ENCODE measurements at places on chromosomes 2 and 18.

DNA sequence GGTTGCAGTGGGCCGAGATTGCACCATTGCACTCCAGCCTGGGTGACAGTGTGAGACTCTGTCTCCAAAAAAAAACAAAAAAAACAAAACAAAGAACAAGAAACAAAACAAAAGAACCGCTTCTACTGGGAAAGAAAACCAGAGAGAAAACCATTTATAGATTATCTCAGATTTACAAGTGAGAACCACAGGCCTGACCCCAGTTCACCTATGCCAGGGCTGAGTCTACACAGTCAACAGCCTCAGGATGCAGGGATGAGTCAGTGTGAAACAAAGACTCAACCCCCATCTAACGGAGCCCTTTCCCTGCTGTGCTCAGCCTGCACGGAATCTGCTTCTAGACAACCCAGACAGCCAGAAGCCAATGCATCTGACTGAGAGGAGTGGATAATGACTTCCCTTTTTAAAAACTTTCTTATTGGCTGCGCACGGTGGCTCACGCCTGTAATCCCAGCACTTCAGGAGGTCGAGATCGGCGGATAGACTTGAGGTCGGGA is 25.5 kb upstream of the YWHAQ start:
- DNase-seq: peak; percentile 42

DNA sequence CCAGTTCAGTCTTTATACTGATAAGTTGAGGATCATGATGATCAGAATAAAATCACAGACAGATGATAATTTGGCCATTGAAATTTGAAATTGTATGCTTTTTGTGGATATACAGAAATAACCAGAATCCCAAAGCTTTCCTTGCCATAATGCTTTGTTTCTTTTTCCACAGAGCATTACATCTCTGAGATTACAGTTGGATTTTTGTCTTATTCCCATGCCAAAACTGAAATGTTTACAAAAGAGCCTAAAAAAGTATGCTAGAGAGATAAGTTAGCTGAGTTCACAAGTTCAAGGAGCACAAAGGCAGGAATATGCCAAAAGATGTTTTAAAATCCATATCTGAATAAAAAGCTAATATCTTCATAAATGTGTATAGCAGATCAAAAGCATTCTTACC is 321.3 kb downstream of the PID1 start:
- no peak for DNase-seq

DNA sequence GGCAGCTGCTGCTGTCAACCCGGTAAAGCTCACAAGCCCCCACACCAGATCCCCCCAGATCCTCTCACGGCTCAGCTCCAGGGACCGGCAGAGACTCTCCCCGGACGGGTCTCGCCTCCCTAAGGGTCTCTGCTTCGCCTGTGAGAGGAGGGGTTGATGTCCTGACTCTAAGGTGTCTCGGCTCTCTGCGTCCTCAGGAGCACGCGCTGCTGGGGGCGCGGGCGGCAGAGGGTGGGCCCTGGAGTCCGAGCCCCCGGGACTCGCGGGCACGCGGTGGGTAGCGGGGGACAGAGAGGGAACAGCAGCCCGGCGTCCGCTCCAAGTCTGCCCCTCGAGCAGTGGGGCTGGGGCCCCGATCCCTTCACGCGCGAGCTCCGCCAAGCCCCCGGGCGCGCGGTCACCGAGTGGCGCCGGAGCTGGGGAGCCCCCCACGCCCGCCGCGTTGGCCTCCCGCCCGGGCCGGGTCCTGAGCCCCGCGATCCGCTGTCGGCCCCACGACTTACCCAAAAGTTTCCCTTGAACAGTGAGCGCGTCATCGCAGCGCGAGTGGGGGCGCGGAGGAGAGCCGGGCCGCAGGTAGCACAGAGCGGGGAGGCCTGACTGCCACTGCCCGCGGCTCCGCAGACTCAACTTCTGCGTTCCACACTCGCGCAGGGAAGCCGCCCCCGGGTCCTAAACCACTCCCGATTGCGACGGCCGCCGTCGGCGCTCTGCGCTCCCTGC is at the start of gene PSTPIP2:
PSTPIP2 (minus strand) TSS at position 608 of the 723 bp plus-strand sequence; CDS start at position 536, 72 bp downstream.
- DNase-seq: peak; percentile 67

GRCh38 chr2:160415991-160416390 is 77.6 kb downstream of the RBMS1 start:
- no peak for DNase-seq

DNA sequence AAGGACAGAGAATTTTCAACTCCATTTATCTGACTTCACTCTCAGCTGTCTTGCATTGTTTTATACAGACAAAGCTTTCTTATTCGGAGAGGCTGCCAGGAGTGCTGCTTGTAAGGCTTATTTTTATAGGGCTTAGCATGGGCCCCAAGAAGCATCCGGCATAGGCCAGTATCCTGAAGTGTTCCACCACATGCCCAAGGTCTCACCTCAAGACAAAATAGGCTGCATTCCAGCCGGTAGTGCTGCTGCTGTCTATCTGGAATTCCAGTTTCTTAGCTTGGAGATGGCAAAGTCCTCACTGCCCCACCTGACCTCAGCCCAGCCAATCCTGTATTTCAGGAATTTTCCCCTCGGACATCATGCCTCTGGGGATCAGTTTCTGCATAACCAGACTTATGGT is 47.6 kb upstream of the MCFD2 start:
- DNase-seq: no peak

DNA sequence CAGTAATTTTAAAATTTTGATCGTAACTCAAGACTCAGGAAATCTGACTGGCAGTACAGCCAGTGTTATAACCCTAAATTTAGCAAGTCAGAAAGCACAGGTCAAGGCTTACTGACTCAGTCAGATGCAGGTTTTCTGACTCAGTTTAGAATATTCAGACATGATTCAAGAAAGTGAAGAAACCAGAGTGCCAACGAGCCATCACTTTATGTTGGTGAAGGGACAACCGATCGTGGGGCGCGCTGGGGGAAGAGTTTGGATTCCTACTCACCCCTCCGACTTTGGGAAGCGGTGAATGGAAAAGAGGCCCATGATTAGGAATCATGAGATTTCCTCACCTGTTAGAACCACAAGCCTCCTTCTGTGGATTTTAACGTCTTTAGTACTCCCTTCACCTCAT is 998 bp downstream of the RNF149 start:
- no peak for DNase-seq

DNA sequence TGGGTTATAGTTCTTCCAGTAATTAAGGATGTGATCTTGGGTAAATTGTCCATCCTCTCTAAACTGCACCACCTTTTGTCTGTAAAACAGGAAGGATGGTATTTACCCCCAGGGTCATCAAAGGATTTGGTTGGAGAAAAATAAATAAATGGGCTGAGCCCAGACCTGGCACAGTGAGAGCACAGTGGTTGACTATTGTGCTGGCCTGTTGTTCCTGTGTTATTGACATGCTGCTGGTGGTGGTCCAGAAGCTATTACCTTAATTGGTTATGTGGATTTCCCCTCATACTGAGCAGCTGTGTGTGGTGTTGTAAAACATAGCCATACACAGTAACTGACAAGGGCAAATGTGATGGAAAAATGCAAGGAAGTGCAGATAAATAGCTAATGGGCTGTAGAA is 746 bp upstream of the IL37 start:
- DNase-seq: no peak

GRCh38 chr2:128642821-128643220 is 324.2 kb upstream of the HS6ST1 start:
- no peak for DNase-seq

GRCh38 chr2:60565472-60565871 is 12.0 kb upstream of the BCL11A start:
- DNase-seq: no peak

DNA sequence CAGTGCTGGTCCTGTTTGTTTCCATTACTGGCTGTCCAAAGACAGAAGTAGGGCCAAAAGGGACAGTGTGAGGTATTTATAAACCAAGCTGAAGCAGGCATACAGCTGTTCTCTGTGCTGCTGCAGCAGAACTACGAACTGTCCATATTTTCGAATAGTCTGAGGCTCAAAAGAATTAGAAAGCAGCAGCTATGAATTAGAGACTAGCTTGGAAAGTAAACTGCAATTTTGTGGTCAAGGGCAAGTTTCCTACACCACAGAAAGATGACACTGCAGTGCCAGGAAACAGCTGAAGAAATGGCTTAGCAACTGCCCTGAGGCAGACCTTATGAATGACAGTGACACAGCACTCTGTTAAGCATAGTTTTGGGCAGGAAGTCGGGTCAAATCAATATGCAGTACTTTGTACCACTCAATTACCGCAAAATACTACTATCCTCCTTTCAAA is 125.3 kb downstream of the TMEM131 start:
- DNase-seq: peak; percentile 18

DNA sequence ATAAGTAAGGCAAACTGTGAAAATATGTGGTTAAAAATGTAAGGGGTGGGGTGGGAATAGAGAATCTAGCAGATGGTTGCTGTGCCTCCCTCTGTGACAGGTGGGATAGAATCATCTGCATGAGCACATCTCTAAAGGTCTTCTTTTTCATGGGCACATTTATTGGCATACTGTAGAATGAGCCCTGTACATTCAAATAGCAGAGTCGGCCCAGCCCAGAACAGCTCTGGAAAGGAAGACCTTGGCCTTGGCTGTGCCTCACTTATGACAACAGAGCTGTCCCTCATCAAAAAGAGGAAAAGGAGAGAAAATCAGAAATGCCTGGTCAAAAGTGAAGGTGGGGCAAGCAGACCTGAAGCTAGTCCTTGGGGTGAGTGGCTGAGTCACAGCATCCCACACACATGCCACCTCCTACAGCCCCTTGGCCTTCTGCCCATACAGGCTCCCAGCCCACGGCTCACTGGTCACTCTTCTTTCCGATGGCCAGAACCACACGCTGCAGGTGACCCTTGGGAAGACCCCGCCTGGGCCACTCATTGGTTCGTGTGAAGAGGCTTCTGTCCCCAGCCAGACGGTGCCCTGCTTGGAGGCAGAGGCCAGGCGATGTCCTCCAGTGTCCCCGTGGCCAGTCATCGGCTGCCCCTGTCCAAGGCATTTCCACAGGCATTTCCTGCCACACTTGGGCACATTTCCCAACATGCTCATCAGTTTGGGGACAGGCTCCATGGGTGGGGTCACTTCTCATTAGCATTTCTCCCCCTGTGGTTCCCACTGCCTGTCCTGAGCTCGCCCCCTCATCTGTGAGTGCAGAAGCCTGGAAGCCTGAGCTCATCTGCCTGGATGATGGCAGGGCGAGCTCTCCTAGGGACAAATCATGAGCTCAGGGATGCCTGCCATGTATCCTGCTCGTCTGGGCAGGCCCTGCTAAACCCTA is 113.6 kb downstream of the MCFD2 start:
- no peak for DNase-seq

DNA sequence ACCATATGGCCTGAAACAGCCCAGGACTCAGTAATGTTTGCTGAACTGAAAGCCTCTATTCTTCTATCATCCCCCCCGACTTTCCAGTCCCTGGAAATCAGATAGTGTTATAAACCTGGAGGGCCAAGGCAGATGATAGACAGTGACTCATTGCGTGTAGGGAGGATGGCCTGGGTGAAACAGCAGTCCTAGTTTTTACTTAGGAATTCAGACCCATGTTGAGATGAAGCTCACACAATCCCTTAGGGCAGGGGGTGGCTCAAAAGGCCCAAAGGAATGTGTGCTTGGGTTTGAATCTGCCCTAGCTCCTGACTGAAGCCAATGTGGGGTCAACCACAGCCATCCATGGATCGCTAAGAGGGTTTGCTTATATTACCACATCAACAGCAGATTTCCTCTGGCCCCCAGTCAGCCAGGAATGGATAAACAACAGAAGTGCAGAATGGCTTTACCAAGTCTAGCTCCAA is 43.9 kb upstream of the STPG4 start:
- no peak for DNase-seq

- no peak for DNase-seq
Measured at GRCh38 chr18:26003817-26004216, 86.6 kb downstream of the SS18 start.

DNA sequence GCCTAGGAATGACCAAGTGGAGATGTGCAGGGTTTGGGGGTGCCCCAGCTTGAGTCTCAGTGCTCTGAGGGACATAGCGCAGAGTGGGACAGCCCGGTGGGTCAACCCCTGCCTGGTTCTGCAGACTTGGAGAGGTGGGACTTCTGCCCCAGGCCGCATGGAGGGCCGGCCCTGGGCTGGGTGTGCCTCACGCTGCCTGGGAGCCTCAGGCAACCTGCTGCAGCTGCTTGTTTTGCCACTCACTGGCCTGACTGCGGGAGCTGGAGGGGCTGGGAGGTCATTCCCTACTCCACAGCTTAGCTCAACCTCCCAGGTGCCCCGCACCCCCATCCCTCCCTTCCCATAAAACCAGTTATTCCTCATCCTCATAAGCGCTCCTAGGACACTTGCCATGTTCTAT is 33.1 kb downstream of the ODC1 start:
- DNase-seq: no peak

DNA sequence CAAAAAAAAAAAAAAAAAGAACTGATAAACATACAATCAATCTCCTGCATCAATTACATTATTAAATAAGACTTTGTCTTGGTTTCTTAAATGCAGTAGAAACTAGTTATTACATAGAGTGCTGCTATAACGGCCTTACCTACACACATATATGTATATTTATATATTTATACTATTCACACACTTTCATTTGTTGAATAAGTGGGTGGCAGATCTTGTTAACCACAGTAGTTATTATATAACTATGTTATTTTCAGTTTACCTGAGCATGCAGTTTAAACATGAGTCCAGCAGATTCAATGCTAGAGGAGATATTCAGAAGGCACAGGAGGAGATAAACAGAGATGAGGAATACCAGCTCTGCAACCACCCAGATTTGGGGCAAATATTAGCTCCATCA is 81.5 kb upstream of the CD226 start:
- no peak for DNase-seq

- no peak for DNase-seq
Measured at GRCh38 chr2:180570864-180571263, 409.5 kb upstream of the UBE2E3 start.

- no peak for DNase-seq
Measured at GRCh38 chr2:234100686-234101085, 50.2 kb downstream of the SPP2 start.

- DNase-seq: no peak
Measured at GRCh38 chr2:35174845-35175244, 1180.7 kb upstream of the CRIM1 start.

DNA sequence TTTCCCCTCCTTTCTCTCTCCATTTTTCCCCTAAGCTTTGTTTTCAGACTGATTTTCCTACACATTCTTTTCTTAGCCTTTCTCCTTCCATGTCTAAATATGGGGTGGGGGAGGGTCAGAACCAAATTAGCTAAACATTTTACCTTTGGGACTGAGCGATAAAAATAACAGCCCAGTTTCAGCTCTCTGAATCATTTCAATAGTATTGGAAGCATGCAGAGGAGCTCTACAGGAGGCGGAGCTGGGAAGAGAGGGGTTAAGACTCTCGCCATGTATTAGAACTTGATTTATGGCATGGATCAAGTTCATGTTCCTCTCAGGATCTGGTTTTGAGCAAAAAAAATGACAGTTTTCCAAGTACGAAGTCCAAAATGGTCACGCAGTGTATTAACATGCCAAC is 109.1 kb downstream of the CPO start:
- DNase-seq: no peak

DNA sequence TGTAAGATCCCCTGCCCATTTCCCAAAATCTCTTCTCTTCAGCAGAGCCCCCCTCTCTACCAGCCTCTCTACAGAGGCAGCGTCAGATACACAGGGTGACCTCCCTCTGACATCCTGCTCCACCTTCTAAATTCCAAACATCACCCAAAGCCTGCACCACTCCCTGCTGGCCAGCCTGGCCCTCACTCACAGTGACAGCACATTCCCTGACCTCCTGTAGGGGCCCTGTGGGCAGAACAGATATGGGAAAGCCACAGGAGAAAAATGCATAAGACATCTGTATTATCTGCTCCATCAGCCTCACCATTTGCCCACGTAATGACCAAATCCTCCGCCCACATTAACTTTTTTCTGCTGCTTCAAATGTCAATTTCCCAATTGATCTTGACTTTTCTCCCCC is 40.6 kb downstream of the TRABD2A start:
- no peak for DNase-seq

GRCh38 chr2:145906354-145906753 is 1386.4 kb upstream of the ZEB2 start:
- no peak for DNase-seq

Data from CD4-positive, alpha-beta T cell treated with Interferon gamma for 1 hour (primary cell).